ENCODE measurements at places on chromosomes 4 and X.

DNA sequence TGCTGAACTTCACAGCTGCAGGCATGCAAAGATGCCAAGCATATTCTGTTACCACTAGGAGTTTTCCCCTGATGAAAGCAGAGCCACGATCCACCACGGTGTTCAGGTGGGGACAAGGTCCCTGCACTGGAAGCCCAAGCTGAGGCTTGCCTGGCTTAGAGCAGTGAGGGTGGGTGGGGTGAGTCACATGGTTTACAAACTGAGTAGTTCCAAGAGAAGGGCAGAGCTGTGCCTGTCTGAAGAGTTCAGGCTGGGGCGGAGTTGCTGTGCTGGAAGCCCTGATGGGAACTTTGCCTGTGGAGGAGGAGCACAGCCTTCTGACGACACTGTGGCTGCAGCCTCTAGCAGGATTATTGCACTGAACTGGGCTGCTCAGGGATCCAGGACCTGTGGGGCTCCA is 45.5 kb downstream of the FAM9B start:
- no peak for DNase-seq

DNA sequence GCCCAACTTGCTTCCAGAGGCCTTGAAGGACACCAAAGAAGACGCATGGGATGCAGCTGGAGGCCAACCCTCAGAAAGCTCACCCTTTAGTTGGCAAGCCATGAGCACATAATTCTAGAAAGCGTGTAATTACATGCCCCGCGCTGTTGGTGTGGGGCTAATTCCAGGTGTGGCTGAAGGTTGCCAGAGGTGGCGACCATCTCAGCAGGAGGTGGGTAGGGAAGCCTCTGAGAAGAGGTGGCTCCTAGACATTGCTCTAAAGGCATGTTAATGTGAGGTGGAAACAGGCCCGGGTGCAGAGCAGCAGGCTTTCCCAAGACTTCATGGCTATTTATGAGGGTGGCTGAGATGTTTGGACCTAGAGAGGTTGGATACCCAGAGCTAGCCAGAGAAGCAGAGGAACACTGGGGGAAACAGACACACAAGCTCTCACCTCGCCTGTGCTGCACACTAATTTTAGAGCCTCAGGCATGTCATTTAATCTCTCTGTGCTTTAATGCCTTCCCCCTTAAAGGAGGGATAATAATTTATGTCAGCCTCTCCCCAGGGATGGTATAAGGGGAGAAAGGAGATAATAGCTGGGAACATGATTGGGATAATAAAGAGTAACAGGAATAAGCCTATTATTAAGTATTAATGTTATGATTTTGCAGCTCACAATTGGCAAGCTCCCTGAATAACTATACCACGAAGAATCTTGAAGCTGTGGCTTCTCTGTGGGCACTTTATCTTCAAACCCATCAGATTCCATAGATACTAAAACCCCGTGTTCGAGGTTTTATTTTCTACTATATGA is 60.0 kb upstream of the HELT start:
- no peak for DNase-seq

- DNase-seq: no peak
Measured at GRCh38 chr4:138056541-138056940, 185.6 kb downstream of the SLC7A11 start.

GRCh38 chr4:142036795-142037583 is 400.6 kb downstream of the IL15 start:
- DNase-seq: no peak

DNA sequence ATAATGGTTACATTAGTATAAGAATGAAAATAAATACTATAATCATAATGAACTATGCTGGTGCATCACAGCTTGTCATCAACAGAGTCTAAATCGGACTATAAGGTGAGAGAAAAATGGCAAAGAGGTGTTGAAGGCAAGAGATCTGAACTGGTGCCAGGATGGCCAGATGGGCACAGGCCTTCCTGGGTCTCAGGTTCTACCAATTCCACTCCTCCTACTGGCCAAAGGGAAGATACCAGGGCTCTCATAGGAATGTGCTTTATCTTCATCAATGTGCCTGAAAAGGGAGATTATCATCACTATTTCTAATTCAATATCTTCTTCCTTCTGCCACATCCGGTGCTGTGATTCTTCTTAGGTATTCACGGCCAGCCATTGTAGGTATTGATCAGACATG is 107.6 kb downstream of the GASK1B start:
- DNase-seq: no peak

- no peak for DNase-seq
Measured at GRCh38 chr4:187995322-187996207, at the start of gene ZFP42. Gene ZFP42, plus strand, starts transcription at chr4:187995771. Its CDS starts 7,037 bp downstream, at chr4:188002808.

DNA sequence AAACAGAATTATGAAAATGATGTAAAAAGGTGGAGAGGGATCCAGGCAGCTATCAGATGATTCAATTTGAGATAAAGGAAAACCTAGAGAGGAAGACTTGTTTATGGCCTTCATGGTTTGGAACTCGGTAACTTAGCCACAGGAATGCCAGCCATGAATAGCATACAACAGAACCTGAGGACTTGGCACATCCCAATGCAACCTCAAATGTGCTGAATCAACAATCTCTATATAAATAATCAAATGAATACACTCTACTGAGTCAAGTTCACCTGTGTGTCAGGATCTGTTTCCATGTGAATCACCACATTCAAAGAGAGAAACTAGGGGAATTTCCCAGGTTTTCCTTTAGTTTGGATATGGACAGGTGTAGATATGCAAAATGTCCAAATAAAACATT is 86.9 kb downstream of the MBNL3 start:
- DNase-seq: no peak

GRCh38 chr4:41287005-41287404 is 30.3 kb downstream of the UCHL1 start:
- DNase-seq: peak; percentile 47

DNA sequence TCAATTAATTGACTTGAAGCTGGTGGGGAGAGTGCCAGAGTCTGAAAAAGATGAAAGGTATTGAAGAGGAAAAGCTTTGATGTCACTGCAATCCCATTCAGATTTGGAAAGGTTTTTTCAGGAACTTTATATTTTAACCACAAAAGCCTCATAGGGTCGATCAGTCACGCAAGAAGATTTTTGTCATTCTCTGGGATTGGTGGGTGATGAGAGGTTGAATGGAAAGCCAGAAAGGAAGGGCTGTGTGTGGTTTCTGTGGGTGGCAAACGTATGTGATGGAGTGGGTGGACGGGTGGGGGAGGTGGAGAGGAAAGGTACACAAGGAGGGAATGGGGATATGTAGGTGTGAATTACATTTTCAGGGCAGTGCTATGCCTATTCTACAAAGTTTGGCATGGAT is 173.8 kb upstream of the SCML1 start:
- DNase-seq: no peak

DNA sequence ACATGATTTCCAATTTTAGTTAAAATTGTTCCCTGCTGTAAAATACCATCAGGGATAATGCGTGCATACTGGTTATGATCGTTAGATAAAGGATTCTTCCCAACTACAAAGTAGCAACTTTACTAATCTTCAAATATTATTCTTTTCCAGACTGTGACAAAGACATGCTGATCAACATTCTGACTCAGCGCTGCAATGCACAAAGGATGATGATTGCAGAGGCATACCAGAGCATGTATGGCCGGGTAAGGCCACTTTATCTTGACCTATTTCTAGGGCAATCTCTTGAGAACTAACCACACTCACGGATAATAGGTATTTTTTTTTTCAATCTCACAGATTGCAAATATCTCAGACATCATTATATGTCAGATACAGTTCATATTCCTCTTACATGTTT is 47.0 kb downstream of the ANXA10 start:
- DNase-seq: peak; percentile 33

GRCh38 chr4:106914223-106914622 is 121.9 kb downstream of the DKK2 start:
- DNase-seq: no peak

- DNase-seq: no peak
Measured at GRCh38 chr4:89575840-89576239, 261.1 kb downstream of the SNCA start.

GRCh38 chrX:32530802-32531403 is 680.4 kb downstream of the DMD start:
- no peak for DNase-seq

- peak; percentile 8 for DNase-seq
Measured at GRCh38 chr4:133921280-133922195, 280.1 kb downstream of the PABPC4L start.

- DNase-seq: no peak
Measured at GRCh38 chrX:125236955-125237354, 82.7 kb upstream of the TEX13C start.

- DNase-seq: peak; percentile 2
Measured at GRCh38 chr4:172202480-172203076, 389.4 kb downstream of the GALNTL6 start.

Data from HS-27A (cell line).